Thoracic aorta (tissue), 2 donors: ENCODE measurements at places on chromosomes 4 and X.

- DNase-seq: no peak
- no peak overlapping the region for H3K27ac ChIP-seq
- H3K4me3 ChIP-seq: no peak overlapping the region
- no peaks in the 10 kb centered on the region for H3K4me1 ChIP-seq
- no peaks in the 10 kb centered on the region for H3K27me3 ChIP-seq
Measured at GRCh38 chr4:3085948-3086670, 11.6 kb downstream of the HTT start.

DNA sequence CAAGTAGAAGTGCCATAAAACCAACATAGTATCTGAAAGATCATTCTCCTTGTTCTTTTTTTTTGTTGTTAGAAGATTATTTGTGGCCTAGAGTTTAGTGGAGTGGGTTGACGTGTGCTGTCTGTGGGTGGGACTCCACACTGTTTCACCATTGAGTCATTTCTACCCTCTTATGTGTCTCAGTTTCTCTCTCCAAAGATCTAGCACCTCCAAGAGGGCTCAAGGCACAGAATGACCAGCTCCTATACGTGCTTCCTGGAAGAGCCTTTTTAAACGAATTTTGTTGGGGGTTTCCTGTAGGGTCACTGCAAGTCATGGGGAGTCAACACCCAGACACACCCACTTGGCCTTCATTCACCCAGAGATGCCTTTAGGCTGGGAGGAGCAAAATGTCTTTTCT is 150.1 kb downstream of the KLF8 start:
- H3K4me1 ChIP-seq: no peaks in the 10 kb centered on the region
- no peak for DNase-seq
- H3K27ac ChIP-seq: no peak overlapping the region
- H3K27me3 ChIP-seq: no peaks in the 10 kb centered on the region

GRCh38 chr4:57109847-57110639 is at the start of gene IGFBP7:
TSS of gene IGFBP7 (minus strand) at chr4:57110385. CDS start at chr4:57110351, 34 bp downstream.
- no peaks in the 10 kb centered on the region for H3K36me3 ChIP-seq
- no peak for DNase-seq
- peak within 1 kb of the TSS; percentile 92 for H3K4me3 ChIP-seq
- H3K27me3 ChIP-seq: no peaks in the 10 kb centered on the region
- H3K4me1 ChIP-seq: peaks cover 17% of the 10 kb centered on the region

DNA sequence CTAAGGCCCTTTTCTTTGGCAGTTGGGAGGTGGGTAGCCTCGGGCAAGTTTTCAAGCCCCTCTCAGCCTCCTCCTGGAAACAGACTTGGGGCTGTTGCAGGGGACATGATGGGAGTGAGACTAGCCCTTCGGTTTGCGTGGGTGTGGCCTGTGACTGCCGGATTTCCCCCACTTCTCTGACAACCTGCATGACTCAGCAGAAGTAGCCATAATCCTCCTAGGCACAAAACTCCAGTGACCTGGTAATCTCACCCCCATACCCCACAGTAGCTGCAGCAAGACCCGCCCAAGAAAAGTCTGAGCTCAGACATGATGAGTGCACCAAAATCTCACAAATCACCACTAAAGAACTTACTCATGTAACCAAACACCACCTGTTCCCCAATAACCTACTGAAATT is 433.7 kb upstream of the AMOT start:
- no peak for DNase-seq
- no peaks in the 10 kb centered on the region for H3K27me3 ChIP-seq
- H3K4me1 ChIP-seq: no peaks in the 10 kb centered on the region
- H3K27ac ChIP-seq: no peak overlapping the region
- no peaks in the 10 kb centered on the region for H3K36me3 ChIP-seq

DNA sequence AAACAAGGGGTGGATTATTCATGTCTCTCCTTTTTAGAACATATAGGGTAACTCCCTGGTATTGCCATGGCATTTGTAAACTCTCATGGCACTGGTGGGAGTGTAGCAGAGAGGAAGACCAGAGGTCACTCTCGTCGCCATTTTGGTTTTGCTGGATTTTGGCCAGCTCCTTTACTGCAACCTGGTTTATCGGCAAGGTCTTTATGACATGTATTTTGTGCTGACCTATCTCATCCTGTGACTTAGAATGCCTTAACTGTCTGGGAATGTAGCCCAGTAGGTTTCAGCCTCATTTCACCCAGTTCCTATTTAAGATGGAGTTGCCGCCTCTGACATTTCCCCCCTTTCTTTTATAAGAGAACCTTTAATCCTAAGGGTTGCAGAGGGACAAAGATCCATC is 45.8 kb downstream of the MGST2 start:
- no peaks in the 10 kb centered on the region for H3K27me3 ChIP-seq
- H3K4me3 ChIP-seq: peak overlapping the region; percentile 34
- no peaks in the 10 kb centered on the region for H3K36me3 ChIP-seq

DNA sequence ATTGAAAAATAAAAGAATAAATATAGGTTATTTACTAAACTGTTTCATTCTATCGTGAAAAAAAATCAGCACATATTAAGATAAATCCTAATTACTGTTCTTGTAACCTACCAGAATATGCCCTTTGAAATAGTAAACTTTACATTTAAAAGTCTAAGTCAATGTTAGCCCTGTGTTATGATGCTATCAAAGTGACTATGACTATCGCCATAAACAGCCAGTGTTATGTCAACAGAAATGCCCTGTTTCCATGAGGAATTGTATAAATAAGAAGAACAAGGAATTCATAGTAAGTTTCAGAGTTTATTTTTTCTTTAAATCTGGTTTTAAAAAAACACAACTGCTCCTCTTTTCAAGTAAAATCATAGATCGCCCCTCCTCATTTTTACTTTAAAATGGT is 11.4 kb downstream of the NR3C2 start:
- H3K27me3 ChIP-seq: no peaks in the 10 kb centered on the region
- H3K4me1 ChIP-seq: peaks cover 16% of the 10 kb centered on the region
- no peaks in the 10 kb centered on the region for H3K36me3 ChIP-seq
